ENCODE measurements at places on chromosomes 6 and 20. TPM values are rescaled to one million over a fixed set of nuclear protein-coding genes. Genes with fewer than 3 reads are reported as not detected.

Gene TMEM151B
- not detected for total RNA-seq

- DNase-seq, result no peak
- no peaks in the 10 kb centered on the region for H3K4me1 ChIP-seq
- H3K27ac ChIP-seq, result no peak overlapping the region
- peaks cover 25% of the 10 kb centered on the region for H3K27me3 ChIP-seq
Measured at GRCh38 chr6:149950423-149950822, 8.6 kb downstream of the ULBP2 start.

DNA sequence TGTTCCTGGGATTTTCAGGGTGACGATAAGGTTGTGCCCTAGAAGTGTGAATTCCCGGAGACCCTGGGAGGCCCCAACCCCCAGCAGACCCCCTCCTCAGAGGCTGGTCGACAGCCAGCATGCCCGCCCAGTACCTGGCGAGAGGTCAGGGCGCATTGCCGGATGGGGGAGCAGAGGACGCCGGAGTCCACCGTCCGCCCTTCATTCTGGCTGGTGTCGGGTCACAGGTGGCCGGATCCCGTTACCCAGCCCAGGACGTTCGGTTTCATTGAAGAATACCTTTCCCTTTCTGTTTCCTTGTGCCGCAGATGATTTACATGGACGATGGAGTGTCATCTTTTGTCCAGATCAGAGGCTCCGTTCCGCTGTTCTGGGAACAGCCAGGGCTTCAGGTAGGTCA is 61.3 kb downstream of the SYNJ2 start:
- no peak for DNase-seq
- H3K27ac ChIP-seq, result peak overlapping the region; percentile 55
- no peak overlapping the region for H3K4me3 ChIP-seq
- H3K27me3 ChIP-seq, result no peaks in the 10 kb centered on the region
- H3K4me1 ChIP-seq, result peaks cover 21% of the 10 kb centered on the region
- peaks cover 3% of the 10 kb centered on the region for H3K36me3 ChIP-seq

Gene LY6G6C
- total RNA-seq, result not detected

- no peak for DNase-seq
- no peak overlapping the region for H3K4me3 ChIP-seq
- H3K4me1 ChIP-seq, result no peaks in the 10 kb centered on the region
- H3K27ac ChIP-seq, result no peak overlapping the region
- no peaks in the 10 kb centered on the region for H3K27me3 ChIP-seq
Measured at GRCh38 chr6:3490625-3490980, 33.8 kb upstream of the SLC22A23 start.

- no peak overlapping the region for H3K27ac ChIP-seq
- H3K36me3 ChIP-seq, result no peaks in the 10 kb centered on the region
- no peak overlapping the region for H3K4me3 ChIP-seq
- no peak for DNase-seq
Measured at GRCh38 chr6:39452306-39453145, 130.0 kb upstream of the KCNK16 start.

Gene PLG
- total RNA-seq, result 0.33 TPM

GRCh38 chr6:20631549-20631924 is 97.3 kb downstream of the CDKAL1 start:
- H3K27ac ChIP-seq, result no peak overlapping the region
- no peaks in the 10 kb centered on the region for H3K27me3 ChIP-seq
- DNase-seq, result no peak
- no peaks in the 10 kb centered on the region for H3K36me3 ChIP-seq

DNA sequence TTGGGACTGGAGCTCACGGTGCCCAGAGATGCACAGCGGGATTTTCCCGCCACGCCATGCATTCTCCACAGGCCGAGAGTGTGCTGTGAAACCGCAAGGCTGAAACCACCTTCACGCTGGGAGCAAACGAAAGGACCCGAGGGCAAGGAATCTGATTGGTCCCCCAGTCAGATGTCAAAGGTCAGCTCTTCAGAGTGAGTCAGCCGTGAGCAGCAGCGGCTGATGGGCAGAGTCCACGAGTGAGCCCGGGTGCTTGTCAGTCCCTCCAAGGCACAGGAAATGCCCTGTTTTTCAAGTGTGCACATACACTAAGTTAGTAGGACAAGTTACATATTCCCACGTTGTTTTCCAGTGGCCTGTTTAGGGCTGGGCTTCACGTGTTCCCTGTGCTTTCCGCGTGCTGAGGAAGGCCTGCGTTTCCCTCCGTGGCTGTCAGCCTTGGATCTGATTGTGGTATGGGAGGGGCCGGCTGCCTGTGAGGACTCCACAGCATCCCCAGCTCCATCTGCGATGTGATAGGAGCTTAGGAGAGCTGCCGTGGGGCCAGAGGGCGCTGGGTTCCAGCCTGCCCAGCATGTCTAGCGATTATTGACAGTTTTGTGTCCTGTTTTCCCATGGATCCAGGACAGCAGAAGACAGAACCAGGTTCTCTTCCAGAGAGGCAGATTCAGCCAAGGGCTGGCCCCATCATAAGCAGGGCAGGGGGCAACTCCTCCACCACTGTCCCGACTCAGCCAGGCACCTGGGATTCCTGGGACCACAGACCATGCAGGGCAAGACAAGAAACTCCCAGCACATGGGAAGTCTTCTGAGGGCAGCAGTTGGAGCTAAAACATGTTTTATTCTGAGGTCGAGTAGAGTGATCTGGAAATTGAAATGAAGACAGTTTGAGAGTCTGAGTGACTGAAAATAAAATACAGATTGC is 38.2 kb upstream of the FRMD1 start:
- H3K4me1 ChIP-seq, result no peaks in the 10 kb centered on the region
- H3K36me3 ChIP-seq, result no peaks in the 10 kb centered on the region
- no peak overlapping the region for H3K4me3 ChIP-seq
- H3K27ac ChIP-seq, result no peak overlapping the region

DNA sequence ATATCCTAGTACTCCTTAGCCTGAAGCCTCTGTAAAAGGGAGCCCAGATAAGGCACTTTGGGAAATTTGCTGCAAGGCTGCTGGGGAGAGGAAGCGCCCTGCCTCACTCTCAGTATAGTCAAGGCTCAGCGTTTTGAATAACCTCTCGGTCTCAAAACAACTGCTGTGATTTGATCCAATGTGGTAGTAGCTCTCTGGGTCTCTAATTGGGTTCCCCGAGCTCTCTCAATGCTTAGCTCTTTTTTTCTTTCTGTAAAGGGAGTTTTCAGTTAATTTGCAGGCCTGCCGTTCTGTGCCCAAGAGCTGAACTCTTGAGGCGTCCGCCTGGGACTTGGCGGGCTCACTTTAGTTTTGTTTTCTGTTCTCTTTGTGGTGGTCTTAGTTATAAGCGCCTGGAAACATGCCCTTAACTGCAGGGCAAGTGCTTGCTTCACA is 41.2 kb downstream of the ZHX3 start:
- DNase-seq, result no peak
- H3K4me3 ChIP-seq, result no peak overlapping the region
- H3K36me3 ChIP-seq, result no peaks in the 10 kb centered on the region
- H3K27ac ChIP-seq, result no peak overlapping the region

GRCh38 chr20:5168651-5169396 is 42.0 kb downstream of the CDS2 start:
- no peak overlapping the region for H3K4me3 ChIP-seq
- H3K27me3 ChIP-seq, result no peaks in the 10 kb centered on the region
- no peak overlapping the region for H3K27ac ChIP-seq
- peaks cover 26% of the 10 kb centered on the region for H3K4me1 ChIP-seq
- DNase-seq, result no peak

DNA sequence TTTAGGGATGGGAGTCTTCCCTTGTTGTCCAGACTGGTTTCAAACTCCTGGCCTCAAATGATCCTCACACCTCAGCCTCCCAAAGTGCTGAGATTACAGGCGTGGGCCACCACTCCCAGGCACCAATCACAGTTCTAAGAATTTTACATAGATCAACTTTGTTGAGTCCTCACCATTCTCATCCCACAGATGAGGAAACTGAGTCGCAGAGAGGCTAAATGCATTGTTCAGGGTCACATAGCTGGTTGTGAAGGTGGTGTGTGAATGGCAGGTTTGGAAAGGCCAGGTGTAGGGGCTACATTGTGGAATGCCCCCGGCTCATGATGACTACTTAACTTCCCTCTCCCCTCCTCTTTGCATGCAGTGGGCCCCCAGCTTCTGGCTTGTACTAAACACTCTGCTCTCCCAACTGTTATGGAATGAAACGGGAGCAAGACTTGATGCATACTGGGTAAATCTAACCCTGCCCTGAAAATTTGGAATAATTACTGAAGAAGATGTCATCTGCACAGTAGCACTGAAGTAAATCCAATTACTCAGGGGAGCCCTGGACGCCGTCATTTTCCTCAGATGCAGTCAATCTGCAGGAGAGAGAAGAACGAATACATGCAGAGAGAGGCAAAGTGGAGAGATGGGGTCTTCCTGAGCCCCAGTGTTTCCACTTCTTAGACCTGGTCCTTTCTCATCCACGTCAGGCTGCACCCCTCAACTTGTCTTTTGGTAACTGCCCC is 102.3 kb upstream of the ZNF217 start:
- DNase-seq, result no peak
- no peak overlapping the region for H3K4me3 ChIP-seq
- H3K27ac ChIP-seq, result no peak overlapping the region

DNA sequence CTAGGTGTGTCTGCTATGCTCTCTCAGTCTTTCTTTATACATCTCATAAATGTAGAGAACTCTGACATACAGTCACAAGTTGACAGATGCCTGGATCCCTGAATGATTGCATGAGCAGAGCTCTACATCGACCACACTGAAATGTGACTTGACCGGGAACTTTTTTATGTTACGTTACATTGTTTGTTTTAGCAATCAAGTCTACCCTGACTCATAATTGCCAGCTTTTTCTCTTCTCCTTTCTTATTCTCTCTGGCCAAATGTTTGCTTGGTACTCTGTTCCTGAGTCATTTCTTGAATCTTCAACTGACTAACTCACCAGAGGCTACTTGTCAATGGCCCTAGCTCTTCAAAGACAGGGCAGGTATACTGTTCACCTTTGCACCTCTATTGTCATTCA is 213.6 kb upstream of the DTNBP1 start:
- no peaks in the 10 kb centered on the region for H3K27me3 ChIP-seq
- no peaks in the 10 kb centered on the region for H3K36me3 ChIP-seq
- no peak overlapping the region for H3K27ac ChIP-seq

- peaks cover 27% of the 10 kb centered on the region for H3K36me3 ChIP-seq
- H3K4me3 ChIP-seq, result no peak overlapping the region
- no peak overlapping the region for H3K27ac ChIP-seq
- no peaks in the 10 kb centered on the region for H3K27me3 ChIP-seq
- no peak for DNase-seq
Measured at GRCh38 chr6:89084954-89085353, 4.4 kb downstream of the PNRC1 start.

Gene PROKR2
- not detected for total RNA-seq

DNA sequence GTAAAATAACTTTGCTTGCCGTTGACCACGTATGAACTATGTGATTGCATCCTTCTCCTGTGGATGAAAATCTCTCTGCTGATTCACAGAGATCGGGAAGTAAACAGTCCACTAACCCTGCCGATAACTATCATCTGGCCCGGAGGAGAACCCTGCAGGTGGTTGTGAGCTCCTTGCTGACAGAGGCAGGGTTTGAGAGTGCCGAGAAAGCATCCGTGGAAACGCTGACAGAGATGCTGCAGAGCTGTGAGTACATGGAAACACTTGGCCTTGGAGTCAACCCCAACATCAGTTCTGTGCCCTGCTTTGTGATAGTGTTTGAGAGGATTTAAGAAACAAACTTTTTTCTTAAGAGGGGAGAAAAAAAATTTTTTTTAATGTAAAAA is 937 bp downstream of the TAF8 start:
- peaks cover 51% of the 10 kb centered on the region for H3K4me1 ChIP-seq
- peak overlapping the region; percentile 82 for H3K27ac ChIP-seq
- peaks cover 23% of the 10 kb centered on the region for H3K36me3 ChIP-seq
- no peak for DNase-seq

DNA sequence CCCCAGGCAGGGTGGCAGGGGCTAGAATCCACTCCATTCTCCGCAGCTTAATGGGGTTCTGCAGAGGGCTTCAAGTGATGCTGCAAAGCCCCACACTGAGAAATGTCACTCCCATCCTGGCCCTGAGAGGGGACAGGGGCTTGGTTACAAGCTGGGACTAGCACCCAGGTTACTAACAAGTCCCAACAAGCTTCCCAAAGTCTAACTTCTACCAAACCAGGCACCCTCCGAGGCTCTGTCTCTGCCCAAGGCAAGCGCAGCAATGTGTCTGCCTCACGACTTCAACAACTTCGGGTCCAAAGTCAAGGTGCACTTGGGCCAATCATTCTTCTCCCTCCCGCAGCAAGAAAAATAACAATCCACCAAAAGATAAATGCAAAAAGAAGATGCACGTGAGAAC is 45.6 kb downstream of the NFATC2 start:
- peaks cover 95% of the 10 kb centered on the region for H3K4me1 ChIP-seq
- no peak for DNase-seq
- H3K36me3 ChIP-seq, result no peaks in the 10 kb centered on the region

GRCh38 chr20:9258901-9259300 is 190.0 kb downstream of the PLCB4 start:
- H3K27ac ChIP-seq, result no peak overlapping the region
- H3K4me1 ChIP-seq, result no peaks in the 10 kb centered on the region
- no peak for DNase-seq
- H3K27me3 ChIP-seq, result no peaks in the 10 kb centered on the region
- no peaks in the 10 kb centered on the region for H3K36me3 ChIP-seq
- no peak overlapping the region for H3K4me3 ChIP-seq

Gene GNMT
- 0.51 TPM for total RNA-seq

Gene CTCFL
- not detected for total RNA-seq

- no peak overlapping the region for H3K27ac ChIP-seq
- H3K27me3 ChIP-seq, result no peaks in the 10 kb centered on the region
- H3K4me1 ChIP-seq, result peaks cover 31% of the 10 kb centered on the region
- DNase-seq, result no peak
Measured at GRCh38 chr20:50381075-50381732, 129.0 kb upstream of the PTPN1 start.

DNA sequence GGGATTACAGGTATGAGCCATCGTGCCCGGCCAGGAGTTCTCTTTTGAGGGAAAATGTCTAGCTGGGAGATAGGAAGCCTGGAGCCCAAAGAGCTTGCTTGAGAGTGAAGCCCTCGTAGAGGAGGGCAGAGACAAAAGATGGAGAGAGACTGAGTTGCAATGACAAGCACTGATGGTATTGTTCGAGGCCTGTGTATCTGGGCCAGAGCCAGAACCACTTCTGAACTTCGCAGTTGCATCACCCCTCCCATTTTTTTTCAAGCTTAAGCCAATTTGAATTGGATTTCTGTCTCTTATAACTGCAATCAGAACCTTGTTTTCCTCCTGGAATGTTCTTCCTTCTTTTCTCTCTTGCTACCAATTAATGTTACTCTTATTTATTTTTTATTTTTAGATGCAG is 83.1 kb downstream of the KCNB1 start:
- no peak overlapping the region for H3K4me3 ChIP-seq
- H3K27me3 ChIP-seq, result no peaks in the 10 kb centered on the region
- H3K27ac ChIP-seq, result no peak overlapping the region
- H3K4me1 ChIP-seq, result no peaks in the 10 kb centered on the region
- H3K36me3 ChIP-seq, result no peaks in the 10 kb centered on the region

DNA sequence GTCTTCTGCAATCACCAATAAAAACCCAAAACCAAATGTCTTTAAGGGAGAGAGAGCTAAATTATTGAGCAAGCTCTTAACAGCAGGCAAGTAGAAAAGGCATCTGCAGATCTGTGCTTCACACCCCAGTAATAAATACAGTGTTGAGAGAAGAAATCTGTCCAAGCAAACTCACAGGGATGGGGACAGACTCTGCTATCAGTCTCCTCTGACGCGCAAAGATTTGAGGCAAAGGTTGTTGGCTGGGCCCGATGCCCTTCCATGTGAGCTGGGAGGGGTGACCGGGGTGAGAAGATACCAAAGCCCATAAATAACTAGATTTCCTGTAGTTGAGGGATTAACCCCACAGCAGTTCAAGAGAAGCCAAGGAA is 315.2 kb upstream of the SOX4 start:
- no peaks in the 10 kb centered on the region for H3K4me1 ChIP-seq
- H3K27me3 ChIP-seq, result no peaks in the 10 kb centered on the region
- H3K36me3 ChIP-seq, result no peaks in the 10 kb centered on the region
- H3K27ac ChIP-seq, result no peak overlapping the region
